DMS 273 treated with DMSO at 0.1 percent for 48 hours (cell line): ENCODE measurements at places on chromosomes 5 and 9.

DNA sequence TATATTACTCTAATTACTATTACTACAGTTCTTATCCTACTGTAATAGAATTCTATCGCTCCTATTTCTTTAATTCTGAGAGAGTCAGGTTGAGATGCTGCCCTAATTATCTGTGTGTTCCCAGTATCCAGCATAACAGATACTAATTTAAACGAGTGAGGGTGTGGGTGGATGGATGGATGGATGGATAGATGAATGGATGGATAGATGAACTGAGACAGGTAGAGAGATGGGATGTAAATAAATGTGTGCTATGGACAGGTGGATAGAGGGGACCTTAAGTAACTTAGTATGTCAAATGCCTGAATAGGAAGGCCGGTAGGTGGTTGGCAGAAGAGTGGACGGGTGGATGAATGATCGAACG, 143.6 kb upstream of the ADRA1B start:
- no peak for DNase-seq

DNA sequence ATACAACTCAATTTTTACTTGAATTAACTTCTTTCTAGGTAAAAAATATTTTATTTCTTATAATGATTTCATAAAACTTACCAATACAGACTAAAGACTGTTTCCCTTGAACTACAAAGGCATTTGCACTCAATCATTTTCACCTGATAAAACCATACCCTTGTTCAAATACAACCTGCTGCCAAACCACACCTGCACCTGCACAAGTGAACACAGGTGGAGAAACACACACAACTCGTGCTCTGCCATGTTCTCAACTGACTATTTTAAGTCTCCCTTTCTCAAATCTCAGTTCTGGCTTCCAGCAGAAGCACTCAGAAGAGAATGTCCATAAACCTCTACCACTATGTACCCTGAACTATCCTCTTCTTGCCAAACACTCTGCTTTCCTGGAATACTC, 1892.1 kb downstream of the MAT2B start:
- no peak for DNase-seq

GRCh38 chr5:127891942-127892341, 188.8 kb downstream of the CCDC192 start:
- no peak for DNase-seq

- DNase-seq = no peak
These were observed 6.1 kb downstream of the FLT4 start for GRCh38 chr5:180643191-180643851.

GRCh38 chr5:118069452-118069851, 918.9 kb downstream of the DTWD2 start:
- DNase-seq = no peak

GRCh38 chr9:15927161-15927560, 374.3 kb downstream of the CCDC171 start:
- DNase-seq = no peak

- DNase-seq = no peak
These were observed 347.5 kb downstream of the SLCO4C1 start for GRCh38 chr5:101948615-101949014.

DNA sequence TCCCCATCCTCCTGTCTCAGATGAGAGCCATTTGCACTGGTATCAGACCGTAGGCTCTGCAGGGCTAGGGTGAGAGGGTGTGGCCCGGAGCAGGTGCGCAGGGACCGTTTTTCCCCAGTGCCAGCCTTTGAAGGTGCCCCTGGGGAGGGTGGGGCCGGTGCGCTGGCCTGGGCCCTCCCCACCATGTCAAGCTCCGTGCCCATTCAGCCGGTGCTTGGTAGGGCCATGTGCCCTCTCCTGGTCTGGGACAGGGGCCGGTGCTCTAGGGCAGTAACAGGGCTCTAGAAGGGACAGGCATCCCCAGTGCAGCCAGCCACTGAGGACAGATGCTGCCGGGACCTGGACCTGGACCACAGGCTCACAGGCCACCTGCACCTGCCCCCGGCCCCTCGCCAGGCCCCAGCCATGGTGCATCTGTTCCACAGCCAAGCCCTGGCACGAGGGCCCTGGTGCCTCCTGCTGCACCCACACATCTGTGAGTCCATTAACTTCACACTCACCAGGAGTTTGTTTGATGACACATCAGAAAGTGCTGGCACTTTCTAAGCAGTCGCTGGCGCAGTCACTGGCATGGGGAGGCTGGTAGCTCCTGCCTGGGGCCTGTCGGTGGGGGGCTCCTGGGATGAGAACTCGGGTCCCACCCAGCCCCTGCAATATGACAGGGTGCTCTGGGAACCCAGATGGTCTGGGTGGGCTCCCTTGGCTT, 5.0 kb upstream of the QRFP start:
- DNase-seq = no peak

GRCh38 chr9:100160021-100160420, 61.0 kb downstream of the INVS start:
- no peak for DNase-seq

DNA sequence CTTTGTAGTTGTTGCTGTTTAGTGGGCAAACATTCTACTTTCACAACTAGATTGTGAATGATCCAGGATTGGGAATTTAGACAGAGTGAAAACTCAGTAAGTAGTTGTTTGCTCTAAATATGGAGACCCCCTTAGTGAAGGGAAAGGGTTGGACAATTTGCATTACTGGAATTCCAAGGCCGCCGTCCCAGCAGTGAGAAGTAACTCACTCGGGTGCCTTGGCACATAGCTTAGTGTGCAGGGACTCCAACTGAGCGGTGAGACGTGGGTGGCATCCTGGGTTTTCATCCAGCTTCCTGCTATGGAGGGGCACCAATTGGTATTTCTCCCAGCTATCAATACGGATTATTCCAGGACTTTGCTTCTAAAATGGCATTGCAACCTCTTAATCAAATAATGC, 69.7 kb upstream of the FCN1 start:
- no peak for DNase-seq

- no peak for DNase-seq
These were observed 126.4 kb upstream of the GPR151 start for GRCh38 chr5:146642410-146642809.

DNA sequence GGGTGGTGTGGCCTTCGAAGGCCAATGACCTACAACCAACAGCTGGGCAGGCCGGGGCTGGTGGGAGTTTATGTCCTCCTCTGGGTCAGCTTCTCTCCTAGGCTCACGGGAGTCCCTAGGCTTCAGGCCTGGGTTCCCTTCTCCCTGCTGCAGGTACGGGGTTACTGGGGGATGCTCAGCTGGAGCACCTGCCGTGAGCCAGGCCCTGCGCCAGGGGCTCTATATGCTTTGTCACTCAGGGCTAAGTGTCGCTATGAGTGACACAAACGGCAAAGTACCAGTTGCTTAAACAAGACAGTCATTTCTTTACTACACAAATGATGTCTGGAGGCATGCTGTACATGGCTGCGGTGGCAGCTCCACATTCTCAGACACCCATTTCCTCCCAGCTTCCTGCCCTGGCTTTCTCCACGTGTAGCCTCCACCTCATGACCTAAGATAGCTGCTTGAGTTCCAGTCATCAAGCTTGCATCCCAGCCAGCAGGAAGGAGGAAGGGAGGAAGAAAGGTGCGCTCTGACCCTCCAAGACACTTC, 22.5 kb upstream of the NINJ1 start:
- DNase-seq = no peak

DNA sequence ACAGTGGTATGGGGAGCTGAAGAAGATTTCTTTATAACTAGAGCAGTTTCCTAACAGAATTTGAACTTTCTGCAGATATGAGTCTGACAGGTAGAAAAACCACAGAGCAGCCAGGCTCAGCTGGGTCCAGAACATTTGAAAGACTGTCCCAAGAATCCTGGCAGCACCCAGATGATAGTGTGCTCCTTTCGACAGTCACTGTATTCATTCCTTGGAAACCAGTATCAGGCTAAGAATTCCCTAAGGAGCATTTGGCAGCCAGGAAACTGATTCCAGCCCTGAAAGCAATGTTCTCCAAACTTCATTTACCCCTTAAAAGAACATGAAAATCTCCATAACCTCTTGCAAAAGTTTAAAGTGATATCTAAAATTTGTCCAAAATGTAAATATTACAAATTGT, 123.0 kb upstream of the MTAP start:
- no peak for DNase-seq

DNA sequence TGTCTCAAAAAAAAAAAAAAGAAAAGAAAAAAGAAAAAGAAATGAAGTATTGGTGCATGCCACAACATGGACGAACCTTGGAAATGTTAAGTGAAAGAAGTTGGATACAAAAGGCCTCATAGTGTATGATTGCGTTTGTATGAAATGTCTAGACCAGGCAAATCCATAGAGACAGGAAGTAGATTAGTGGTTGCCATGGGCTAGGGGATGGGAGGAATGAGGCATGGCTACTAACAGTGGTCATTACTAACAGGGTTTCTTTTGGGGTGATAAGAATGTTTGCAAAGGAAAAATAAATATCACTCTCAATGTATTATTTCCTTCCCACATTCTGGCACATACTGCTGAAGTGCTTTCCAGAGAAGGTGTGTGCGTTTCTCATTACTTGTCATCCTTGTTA, 44.1 kb downstream of the UGCG start:
- DNase-seq = no peak

- no peak for DNase-seq
These were observed 615.5 kb downstream of the RAB3C start for GRCh38 chr5:59198365-59198764.

DNA sequence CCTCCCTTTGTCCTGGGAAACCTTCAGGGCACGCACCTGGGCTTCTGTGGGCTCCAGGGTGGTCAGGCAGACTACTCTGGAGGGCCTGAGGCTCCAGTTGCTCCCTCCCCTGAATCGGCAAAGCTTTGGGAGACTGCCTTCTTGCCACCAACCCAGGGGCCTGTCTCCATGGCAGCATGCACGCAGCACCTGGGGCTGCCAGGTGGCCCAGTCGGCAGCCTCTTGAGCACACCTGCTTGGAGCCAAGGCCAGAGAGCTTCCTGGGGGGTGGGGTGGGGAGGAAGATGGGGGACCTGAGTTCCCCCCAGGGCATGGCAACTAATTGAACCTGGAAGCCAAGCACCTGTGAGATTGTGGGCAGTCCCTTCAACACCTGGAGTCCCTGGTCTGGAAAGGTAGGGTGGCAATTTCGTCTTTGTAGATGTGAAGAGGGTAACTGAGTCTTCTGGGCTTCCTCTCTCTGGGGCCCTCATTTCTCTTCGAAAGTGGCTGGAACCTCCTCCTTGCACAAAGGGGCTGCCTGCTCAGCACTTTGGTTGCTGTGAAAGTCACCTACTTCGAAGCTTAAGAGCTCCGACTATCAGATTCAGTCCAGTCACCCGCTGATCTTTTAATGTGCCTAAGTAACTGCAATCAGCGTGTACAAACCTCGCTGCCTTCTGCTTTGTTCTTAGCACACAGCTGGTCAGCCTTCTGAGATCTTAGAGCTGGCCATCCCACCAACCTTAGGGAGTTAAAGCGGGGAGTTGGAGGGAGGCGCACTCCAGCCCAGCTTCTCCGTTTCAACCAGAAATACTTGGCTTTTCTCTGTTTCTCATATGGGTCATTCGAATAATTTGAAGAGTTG, 4.0 kb downstream of the RNF183 start:
- no peak for DNase-seq

- DNase-seq = no peak
These were observed 875.4 kb upstream of the WWC1 start for GRCh38 chr5:167415779-167416746.

DNA sequence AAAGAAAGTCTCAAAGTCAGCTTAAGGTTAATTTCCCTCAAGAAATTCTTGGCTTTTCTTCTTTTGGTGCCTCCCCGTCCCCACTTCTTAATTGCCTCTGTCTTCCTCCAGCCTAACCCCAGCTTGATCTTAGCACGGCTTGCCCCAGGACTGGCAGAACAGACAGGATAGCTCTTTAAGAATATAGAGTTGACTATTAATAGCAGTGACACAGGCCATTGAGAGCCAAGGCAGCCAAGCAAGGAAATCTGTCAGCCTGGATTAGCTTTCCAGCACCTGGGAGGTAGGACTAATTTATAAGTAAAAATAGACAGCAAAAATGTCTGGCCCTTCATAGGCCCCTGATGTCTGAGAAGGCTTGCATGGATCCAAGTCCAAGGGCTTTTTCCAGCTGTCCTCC, 384.6 kb upstream of the SLC30A5 start:
- DNase-seq = no peak

- DNase-seq = no peak
These were observed 59.2 kb upstream of the ADAMTS2 start for GRCh38 chr5:179404321-179405053.

GRCh38 chr5:69484891-69485290, 7.7 kb upstream of the OCLN start:
- no peak for DNase-seq
